CD4-positive, CD25-positive, alpha-beta regulatory T cell (primary cell): ENCODE measurements at places on chromosomes 5 and 9.

DNA sequence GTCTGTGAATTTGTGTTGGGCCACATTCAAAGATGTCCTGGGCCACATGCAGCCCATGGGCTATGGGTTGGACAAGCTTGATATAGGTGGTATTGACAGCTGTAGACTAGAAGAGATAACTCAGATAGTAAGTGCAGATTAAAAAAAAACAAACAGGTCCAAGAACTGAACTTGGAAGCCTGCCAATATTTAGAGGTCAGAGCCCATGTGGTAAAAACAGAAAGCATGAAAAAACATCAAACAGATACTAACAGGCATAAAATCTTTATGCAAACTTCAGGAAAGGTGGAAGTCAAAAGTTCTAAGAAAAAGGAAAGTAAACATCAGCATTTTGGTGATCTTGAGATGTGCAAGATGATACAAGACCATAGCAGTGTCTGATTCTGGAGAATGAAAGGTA, 155.1 kb upstream of the NR4A3 start:
- no peak for DNase-seq

DNA sequence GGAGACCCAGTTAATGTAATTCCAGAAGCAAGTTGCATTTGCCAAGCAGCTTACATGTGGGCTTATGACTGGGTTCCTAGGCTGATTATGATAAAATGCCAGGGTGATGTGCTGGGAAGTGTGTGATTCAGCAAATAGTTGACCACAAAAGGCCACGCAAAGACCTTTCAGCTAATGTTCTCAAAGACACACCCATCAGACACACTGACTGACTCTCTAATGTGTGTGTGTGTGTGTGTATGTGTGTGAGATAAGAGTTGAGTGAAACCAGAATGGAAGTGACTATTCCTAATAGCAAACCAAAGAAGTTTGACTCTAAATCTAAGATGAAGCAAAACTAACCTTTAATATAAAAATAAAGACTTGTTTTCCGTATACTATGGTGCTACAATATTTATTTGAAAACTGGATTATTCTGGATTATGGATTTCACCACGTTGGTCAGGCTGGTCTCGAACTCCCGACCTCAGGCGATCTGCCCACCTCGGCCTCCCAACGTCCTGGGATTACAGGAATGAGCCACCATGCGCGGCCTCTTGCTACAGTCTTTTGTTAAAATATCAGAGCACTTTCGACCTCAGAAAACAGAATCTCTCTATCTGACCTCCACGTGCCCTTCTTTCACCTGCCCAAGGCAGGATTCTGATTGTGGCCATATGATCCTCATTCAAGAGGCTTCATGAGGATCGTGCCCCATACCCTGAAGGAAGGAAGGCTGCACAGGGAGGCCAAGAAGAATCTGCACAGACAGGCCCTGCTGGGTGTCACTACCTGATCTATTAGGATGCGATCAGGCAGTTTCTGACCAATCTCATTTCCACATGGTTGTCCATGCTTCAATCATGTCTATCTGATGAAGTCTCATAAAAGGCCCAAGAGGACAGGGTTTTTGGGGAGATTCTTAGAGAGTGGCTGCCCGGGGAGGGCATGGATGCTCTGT, 75.6 kb downstream of the USP20 start:
- no peak for DNase-seq

DNA sequence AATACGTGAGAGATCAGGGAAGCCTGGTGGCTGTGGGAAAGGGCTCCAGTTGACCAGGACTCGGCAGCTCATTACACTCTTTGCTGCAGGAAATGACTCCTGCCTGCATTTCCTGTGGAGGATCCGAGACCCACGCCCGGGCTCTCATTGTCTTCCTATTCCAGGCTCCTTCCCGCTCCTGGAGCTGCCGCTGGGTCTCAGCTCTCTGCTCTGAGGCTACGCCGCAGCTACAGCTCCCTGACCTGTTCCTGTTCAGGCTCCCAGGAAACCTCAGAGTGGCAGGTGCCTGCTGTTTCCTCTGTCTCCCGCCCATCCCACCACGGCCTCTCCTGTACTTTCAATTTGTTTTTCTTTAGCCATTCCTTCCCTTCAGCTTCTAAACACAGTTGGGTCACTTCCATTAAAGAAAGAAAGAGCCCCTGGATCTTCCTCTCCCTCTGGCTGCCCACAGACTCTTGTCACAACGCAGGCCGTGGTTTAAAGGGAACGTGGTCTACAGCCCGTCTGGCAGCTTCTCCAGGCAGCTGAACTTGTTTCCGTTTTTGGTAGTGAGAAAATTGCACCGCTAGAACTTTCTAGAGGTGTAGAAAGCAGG, 71.5 kb downstream of the IL6ST start:
- peak; percentile 47 for DNase-seq

DNA sequence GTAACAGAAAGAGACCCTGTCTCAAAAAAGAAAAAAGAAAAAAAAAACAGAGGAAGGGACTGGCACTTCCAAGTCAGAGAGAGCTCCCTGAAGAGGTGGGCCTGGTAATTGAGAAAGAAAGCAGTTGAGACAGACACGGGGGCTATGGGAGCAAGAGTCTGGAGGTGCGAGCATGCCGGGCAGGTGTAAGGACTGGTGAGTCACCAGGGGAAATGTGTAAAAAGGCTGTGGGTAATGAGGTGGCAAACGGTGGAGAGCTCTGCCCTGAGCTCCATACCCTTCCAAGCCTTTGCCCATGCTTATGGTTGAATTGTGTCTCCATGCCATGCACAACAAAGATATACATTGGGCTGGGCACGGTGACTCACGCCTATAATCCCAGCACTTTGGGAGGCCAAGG, 18.0 kb upstream of the JADE2 start:
- no peak for DNase-seq

DNA sequence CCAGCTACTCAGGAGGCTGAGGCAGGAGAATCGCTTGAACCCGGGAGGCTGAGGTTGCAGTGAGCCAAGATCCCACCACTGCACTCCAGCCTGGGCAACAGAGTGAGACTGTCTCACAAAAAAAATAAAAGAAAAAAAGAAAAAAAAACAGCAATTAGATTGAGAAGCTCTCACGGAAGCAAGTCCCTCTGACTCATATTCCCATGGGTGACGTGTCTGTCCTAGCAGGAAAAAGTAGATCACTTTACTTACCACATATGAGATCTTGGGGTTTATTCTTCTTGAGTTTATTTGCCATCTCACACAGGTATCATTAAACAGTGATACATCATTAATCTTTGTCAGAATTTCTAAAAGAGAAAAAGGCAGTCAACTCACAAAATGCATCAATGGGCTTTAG, 62.6 kb downstream of the SUSD1 start:
- no peak for DNase-seq

GRCh38 chr5:143566139-143566538, 162.7 kb upstream of the NR3C1 start:
- no peak for DNase-seq

DNA sequence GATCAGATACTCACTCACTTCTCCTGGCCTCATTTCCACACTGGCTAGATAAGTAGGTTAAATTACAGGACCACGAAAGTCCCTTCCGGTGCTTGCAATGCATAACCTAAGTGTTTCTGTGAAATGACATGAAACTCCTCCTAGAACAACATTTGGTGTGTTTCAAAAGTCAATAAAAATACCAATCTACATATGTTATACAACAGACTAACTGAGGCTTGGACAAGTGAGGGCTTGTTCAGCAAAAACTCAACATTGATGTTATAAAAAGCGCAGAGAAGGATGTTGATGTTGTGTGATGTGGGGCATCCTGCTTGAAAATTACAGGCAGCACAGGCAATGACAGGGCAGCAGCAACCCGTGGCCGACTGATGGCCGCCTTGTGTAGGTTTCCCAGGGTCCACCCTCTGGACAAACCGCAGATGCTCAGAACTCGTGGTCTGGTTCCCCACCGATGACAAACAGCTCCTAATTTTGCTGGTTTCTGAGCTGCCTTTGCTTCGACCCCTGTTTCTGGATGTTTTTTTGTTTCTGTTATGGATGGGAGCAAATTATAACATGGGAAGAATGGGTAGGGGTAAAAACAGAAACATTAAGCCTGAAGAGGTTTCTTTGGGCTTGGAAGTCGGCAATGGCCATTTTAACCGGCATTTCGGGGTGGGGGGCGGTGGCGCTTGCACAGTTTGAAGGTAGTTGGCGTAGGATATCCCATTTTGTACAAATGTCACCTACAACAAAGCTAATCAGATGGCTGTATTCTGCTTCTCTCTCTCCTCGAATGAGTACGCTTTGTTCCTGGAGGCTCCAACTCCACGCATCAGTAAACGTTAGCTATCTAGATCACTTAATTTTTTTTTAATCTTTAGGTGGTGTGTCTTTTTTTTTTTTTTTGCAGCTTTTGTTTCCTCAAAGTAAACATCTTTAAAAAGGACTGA, 116.1 kb downstream of the PDZD2 start:
- DNase-seq, result no peak

GRCh38 chr9:80878556-80878955, 810.8 kb downstream of the TLE1 start:
- DNase-seq, result no peak

GRCh38 chr5:132475987-132476875, 14.3 kb downstream of the IRF1 start:
- DNase-seq, result no peak

GRCh38 chr5:54383941-54384340, 71.6 kb upstream of the HSPB3 start:
- DNase-seq, result no peak
